GDM1 (cell line): ENCODE measurements at places on chromosomes 2 and 18.

DNA sequence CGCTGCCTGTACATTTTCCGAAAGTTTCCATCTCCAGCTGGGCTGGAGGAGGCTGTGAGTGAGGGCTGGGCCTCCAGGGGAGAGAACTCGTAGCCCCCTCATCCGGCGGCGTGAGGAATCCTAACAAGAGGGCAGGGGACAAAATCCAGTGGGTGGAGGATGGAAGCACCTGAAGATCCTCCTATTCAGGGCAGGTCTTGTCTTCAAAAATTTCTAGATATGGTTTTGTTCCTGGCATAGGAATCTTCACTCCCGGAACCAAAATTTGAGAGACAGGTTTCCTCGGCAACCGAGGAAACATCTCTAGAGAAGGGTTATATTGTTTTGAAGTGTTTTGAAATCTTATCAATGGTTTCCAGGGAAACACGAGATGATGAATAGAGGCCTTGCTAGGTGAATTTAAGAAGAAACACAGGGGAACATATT, 136.7 kb downstream of the SH3BP4 start:
- DNase-seq: no peak

DNA sequence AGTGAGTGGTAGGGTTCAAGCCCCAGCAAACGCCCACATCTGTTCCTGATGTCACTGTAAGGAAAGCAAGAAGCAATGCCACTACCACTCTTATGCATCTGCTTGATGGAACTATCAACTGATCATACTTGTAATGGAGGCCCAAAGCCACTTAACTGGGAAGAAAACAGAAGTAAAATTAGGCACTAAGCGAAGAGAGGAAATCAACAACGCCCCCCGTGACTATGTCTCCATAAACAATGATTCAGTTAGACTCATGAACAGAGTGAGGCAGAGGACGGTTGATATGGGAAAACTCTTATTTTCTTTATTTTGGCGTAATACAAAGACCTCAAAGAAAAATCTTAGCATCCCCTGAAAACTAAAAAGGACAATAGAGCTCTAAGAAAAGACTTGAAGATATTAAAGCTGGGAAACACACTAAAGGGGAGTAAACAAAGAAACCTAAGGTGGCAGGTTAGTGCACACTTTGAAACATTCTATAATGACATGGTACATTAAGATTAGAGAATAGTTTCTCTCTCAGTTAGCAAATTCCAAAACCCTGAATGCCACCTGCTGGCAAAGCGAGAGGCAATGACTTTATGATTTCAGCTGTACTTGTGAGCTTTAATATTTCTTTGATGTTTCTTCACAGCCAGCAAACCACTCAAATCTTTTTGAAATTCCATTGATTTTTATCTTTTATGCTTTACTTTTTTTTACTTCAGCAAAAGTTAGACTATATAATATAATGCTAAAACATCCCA, 86.5 kb downstream of the LRP2 start:
- DNase-seq: no peak

DNA sequence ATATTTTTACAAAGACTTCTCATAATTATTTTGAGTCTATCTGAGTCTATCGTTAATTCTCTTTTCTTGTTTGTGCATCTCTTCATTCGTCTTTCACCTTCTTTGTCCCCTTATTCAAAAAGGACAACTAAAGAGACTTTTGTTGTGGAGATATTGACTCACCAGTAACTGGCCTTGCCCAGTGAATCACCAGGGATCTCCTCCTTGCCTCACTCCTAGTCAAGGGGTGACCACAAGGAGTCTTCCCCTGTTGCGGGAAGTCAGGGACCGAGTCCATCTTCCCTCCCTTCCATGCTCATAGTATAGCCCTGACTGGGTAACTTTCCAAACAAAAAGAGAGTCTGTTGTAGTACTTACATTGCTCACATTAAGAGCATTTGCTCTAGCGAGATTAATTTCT, 158.9 kb downstream of the NEB start:
- no peak for DNase-seq

DNA sequence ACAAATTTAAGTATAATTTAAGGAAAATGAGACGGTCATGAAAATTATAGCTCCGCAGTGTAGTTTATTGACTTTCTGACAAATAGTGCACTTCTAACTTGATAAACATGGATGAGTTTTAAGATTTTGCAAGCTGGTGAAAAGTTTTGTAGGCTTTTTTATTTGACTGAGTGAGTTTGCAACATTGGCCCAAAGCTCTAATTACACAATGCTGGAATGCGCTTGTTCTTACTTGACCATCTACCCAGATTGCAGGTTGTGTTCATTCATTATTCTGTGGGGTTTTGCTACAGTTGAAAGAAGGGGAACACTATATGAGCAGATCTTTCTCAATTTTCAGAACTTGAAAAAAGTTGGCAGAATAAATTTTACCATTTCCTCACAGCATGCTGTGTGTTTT, 13.5 kb downstream of the SPOPL start:
- DNase-seq: no peak

DNA sequence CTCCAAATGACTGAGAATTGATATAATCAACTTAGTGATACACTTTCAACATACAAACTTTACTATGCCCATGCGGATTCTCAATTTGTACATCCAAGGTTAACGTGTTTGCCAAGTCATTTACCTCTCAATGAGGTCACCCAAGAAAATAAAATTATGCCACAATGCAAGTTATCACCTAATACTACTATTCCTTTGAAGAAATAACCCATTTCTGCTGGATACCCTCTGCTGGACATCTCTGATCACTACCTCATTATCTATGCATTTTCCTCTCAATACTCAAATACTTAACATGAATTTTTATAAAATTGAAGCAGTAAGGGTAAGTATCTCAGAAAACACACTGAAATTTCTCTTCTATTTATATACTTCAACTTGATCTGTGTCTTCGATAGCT, 12.7 kb downstream of the HNRNPLL start:
- no peak for DNase-seq

GRCh38 chr2:10065773-10066055, 14.5 kb downstream of the CYS1 start:
- DNase-seq: no peak

DNA sequence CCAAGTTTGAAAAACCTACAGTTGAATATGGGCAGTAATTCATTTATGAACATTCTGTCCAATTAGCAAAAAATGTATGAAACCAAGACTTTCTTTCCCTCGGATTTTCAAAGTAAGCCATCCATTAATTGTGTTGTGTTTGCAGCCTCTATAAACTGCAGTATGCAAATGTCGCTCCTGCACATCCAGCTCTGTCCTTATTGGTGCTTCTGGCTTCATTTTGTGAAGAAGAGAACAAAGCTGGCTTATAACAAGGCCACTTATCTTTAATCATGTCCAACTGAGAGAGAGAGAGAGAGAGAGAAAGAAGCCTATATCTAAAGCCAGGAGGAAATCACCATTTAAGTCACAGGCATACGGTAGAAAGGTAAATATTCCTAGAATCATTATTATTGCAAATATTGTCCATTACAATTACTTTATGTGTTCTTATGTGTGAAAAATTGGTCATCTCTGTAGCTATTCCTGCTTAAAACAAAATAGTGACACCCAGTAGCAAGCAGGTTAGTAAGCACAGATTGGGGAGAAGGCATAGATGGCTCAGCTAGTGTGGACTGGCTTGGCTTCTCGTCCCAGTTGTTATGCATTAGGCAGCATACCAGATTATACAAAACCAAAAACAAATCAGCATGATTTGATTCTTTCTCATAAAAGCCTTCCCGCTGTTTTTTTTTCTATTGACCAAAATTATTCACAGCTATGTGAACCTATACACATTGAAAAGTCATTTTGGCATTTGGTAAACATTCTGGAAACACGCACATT, 726.4 kb upstream of the SOX11 start:
- DNase-seq: no peak

- no peak for DNase-seq
Measured at GRCh38 chr2:108316461-108317258, 28.0 kb downstream of the SULT1C2 start.
